ENCODE measurements at places on chromosomes 1 and 21.

DNA sequence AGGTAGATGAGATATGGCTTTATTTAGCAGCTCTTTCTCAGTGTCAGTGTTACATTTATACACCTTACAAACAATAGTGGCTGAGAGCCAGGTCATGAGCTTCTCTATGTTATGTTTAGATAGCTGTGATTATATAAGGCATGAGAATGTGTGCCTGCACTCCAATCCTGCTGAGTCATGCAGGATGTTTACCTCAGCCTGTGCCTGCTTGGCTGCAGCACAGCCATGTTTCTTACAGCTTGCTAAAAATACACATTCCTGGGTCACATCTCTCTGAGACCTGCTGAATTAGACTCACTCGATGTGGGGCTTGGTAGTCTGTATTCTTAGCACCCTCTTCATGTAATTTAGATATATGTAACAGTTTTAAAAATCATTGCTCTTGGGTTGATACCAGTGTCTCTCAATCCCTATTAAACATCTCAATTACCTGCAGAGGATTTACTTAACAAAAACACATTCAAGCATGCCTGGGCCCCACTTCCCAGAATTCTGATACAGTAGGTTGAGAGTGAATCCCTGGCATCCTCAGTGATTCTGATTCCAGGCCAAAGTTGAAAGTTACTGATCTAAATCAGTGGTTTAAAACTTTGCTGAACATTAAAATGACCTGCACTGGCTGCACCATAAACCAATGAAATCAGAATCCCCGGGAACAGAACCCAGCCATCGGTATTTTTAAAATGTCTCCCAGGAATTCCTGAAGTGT lies 107.5 kb downstream of the GDAP2 start:
- DNase-seq: no peak

DNA sequence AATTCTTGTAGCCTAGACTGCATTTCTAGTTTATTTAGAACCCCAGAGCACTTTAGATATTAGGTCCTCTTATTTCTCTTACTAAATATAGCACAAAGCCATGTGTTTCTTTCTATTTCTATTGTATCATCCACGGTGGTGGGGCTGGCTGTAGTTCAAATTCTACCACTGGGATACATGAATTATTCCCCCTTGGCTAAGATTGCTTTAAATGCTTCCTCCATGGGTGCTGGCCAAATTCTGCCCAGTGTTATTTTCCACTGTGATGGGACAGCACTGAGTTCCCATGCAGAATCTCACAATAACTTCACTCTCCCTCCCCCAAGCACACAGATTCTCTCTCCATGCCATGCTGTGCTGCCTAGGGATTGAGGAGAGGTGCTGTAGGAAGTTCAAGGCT lies 41.5 kb upstream of the GBP6 start:
- no peak for DNase-seq

DNA sequence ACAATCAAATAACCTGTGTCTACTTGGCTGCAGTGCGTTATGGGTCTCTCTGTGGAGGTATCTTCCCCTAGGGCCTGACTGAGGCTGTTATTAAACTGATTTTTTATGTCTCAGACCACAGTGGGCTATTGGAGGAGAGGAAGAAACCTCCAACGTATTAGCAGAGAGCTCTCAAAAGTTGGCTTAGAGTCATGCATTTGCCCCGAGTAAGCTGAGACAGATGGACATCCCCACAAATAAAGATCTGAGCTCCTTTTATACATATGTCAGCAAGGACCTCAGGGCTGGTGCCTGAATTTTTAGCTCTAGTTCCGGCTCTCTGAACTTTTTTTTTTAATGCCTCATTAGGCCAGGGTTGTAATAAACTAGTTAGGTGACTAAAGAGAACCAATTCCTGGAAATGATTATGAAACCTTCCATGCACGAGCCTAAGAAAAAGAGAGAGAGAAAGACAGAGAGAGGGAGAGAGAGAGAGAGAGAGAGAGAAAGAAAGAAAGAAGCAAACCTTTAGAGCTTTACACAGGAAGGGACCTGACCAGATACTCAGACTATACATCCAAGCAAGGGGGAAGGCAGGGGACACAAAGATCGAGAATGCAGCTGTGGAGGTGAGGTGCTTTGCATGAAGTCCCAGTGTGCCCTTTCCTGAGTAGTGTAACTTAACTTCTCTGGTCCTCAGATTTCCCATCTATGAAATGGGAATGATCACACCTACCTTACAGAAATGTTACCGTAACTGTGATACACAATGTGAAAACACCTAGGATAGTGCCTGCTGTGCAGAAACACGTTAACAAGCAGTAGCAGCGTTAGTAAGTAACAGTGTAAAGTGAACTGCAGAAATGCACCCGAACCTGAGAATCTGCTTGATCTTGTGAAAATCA lies 8.4 kb upstream of the PIGR start:
- DNase-seq: no peak

DNA sequence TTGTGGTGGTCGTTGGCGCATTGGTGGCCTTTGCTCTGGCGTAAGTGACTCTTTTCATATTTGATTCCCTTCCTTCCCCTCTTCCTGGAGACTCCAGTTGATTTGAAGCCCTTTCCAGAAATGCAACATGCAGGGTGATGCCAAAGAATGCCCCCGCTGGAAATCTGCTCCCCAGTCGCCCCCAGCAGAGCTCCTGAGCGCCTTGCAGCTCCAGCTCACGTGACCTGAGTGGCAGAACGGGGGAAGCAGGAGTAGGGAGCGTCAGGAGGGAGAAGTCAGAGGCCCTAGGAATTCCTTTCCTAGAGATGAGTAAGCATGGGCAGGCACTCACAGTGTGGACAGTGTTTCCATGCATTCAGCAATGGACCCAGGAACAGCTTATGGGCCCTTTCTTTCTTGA lies 255.9 kb downstream of the CACNA1E start:
- no peak for DNase-seq

GRCh38 chr1:31650161-31651088 lies 5.7 kb upstream of the PEF1 start:
- no peak for DNase-seq

DNA sequence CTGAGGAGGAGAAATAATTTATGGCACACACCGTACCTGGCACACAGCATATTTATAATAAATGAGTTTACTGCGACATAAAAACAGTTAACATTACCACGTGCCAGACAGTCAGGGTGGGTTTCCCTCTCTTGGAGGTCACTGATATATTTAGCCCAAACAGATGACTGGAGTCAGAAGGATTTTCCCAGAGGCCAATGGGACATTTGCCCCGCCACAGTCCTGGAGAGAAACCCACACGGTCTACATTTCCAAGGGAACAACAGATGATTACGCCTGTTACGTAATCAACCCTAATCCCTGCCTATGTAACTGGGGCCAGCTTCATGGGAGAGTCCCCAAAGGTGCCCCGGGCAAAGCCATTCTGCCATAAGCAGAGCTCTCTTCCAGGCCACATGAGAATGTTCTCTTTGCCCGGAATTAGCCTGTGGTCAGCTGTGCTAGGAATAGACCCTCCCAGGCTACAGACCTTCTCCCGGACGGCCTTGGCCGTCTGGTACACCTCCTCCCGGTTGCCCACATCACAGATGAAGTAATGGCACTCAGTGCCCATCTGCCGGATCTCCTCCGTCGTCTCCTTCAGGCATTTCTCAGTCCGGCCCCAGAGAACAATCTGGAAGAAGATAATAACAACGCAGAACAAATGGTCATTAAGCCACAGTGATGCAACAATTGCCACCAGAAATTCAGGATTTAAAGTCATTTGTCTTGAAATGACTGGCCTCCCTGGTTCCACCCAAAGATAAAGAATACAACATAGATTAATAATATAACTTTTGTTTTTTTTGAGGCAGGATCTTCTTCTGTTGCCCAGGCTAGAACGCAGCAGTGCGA lies 37.7 kb downstream of the DHRS3 start:
- no peak for DNase-seq

DNA sequence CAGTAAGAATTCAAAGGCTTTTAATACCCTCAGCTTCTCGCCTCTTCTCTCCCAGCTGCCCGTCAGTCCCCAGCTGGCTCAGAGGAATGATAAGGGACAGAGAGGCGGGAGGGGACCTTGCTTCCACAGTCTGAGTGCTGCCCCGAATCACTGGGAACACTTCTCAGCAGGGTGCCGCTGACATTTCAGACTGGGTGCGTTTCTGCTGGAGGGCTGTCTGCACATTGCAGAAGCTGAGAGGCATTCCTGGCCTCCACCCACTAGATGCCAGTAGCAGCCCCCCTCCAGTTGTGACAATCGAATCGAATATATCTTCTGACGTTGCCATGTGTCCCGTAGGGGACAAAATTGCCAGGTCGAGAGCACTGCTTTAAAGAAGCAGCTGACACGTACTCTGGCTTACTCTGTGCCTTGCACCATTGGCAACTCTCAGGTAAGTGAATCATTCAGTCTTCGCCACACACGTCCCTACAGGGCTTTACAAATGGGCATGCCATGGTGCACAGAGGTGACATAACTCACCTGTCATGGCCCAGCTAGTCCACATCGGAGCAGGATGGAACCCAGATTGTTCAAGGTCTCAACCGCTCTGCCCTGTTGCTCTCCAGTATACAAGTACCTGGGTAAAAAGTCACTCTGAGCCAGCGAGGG lies 23.9 kb downstream of the CTNNBIP1 start:
- DNase-seq: no peak

DNA sequence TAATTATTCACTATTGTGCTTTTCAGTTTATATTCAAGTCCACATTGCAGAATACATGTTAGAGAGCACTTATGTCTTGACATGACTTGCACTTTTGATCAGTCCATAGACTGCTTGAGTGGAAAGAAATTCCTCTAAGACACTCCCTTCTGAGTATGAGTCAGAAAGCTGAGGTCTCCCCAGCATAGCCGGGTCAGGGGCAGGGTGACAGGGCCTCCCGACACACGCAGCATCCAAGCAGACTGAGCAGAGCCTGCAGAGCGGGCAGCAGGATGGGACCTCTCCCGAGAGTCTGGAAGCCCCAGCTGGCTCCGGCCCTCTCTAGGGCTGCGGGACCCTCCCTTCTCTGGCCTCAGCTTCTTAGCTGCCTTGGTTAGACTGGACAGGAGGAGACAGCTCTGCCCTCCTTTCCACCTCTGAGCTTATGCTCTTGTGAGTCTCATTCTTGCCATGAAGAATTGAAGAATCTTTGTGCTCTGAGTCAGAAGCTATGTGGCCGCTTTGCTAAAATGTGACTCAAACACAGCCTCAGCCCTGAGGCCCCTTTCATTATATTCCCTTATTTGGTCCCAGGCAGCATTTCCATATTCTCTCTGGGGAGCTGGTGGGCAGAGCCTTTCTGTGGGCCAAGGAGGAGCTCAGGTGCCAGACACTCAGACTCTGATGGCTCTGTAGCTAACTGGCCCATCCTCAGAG lies 11.2 kb upstream of the CAPN2 start:
- DNase-seq: peak; percentile 29

- no peak for DNase-seq
Measured at GRCh38 chr1:31348449-31348848, 24.4 kb downstream of the FABP3 start.

DNA sequence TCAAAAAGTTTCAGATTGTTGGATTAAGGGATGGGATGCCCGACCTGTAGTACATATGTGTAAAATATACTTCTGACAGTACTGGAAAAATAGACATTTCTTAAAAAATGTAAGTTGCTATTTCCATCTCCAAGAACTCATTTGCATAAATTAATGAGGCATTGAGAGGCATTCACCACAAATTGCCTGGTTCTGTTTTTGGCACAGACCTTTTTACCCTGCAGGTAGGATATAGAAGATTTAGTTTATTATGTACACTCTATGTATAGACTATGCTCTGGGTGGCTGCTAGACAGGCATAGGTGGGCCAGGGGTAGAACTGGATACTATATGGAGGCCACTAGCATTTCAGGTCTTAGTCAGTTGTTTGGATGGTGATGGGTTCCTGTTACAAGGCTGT lies 8.0 kb downstream of the CCDC17 start:
- DNase-seq: no peak

DNA sequence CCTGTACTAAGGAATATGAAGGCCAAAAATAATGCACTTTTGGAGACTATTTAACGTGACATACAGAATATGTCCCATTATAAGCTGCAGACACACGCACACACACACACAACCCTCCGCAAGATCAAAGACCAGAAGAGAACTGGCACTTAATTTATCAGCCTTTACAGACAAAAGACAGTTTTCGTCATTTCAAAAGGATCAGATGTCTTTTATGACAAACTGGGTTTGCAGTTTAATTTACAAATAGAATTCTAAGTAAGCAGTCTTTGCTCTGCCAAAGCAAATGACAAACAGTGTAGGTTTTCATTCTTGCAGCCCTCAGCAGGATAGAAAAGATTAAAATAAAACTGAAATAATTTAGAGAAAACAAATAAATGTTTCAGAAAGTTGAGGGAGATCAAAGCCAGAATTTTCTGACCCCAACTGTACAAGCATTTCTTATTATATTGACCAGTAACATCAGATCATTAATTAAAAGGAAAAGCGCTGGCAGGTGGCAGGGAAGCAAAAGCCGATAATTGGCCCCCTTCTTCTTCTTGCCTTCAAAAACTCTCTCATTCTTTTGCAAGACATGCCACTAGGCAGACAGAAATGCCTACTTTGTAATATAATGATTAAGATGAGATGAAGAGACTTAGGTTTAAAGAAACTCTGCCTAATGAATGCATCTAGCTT lies 169.0 kb downstream of the DENND1B start:
- DNase-seq: no peak

GRCh38 chr1:183004141-183004540 lies 19.1 kb upstream of the LAMC1 start:
- no peak for DNase-seq

- DNase-seq: no peak
Measured at GRCh38 chr1:3066250-3066711, 2.7 kb upstream of the PRDM16 start.

- no peak for DNase-seq
Measured at GRCh38 chr21:35509001-35509704, 460.1 kb upstream of the RUNX1 start.

DNA sequence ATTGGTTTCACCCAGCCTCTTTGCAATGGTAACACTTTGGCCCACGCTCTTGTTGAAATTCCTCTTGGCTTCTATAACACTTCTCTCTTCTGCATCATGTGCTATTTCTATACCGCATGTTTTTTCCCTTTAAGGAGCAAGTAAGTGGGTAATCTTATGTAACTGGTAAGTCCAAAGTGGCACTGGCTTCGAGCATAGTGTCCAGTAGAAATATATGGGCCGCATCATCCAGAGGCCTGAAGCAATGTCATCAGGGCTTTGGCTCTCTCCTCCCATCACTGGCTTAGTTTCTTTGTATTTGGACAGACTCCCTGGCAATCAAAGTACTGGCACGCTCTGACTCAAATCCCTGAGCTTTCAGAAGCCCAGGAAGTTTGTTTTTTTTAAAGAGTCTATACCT lies 17.5 kb downstream of the CHML start:
- DNase-seq: no peak
